ENCODE measurements at places on chromosomes 2 and 18.

- DNase-seq, result no peak
These were observed 20.1 kb downstream of the ANKRD12 start for GRCh38 chr18:9156604-9157249.

- DNase-seq, result no peak
These were observed 21.9 kb upstream of the SPTBN1 start for GRCh38 chr2:54434229-54434628.

DNA sequence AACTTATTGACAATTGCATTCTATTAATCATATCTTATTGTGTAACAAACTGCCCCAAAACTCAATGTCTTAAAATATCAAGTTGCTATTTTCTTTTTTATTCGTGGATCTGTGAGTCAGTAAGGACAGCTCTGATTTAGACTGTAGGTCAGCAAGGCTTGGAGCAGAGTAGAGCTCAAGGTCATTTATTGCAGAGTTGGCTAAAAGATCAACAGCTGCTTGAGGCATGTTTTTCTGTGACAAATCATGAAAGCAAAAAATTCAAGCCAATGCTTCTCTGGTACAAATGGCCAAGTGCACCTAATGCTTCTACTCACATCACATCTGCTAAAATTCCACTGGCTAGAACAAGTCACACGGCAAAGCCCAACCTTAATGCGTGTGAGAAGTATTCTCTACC, 497.7 kb upstream of the LRATD1 start:
- no peak for DNase-seq

DNA sequence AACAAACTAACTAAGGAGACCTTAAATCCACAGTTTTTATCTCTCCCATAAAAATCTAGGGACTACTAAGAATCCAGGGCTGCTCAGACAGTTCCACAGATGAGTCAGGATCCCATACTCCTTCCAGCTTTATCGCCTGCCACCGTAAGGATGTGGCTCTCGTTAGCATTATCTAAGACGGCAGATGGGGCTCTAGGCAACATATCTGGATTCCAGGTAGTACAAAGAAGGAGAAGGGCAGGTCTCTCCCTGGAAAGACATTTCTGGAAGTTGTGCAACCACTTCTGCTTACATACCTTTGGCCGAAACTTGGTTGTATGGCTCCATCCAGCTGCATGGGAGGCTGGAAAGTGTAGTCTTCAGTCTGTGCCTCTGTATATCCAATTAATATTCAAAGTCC, 149.4 kb downstream of the SP3 start:
- DNase-seq, result no peak

DNA sequence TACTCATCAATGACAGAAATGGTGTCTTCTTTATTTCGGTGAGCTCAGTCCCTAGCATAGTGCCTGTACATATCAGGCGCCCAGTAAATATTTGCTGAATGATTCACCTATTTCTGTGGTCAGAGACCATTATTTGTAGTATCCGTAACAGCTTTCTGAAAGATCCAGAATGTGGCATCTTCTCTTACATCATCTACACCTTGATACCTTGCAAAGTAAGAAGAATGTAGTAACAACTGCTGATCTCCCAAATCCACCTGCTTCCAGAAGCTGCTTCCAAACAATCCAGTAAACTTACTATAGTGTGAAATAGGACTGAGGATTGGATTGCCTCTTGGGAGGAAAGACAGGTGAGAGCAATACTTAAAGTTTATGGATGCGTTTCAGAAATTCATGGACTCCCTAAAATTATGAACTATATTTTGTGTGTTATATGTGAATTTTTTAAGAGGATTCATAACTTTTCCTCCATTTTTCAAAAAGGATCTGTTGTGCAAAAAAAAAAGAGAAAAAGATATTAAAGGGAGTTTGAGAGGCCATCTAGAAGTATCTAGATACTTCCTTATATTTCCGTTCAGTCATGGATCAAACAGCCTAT, 945 bp upstream of the ASXL2 start:
- no peak for DNase-seq

- DNase-seq, result no peak
These were observed 77.0 kb upstream of the PID1 start for GRCh38 chr2:229348128-229348527.

DNA sequence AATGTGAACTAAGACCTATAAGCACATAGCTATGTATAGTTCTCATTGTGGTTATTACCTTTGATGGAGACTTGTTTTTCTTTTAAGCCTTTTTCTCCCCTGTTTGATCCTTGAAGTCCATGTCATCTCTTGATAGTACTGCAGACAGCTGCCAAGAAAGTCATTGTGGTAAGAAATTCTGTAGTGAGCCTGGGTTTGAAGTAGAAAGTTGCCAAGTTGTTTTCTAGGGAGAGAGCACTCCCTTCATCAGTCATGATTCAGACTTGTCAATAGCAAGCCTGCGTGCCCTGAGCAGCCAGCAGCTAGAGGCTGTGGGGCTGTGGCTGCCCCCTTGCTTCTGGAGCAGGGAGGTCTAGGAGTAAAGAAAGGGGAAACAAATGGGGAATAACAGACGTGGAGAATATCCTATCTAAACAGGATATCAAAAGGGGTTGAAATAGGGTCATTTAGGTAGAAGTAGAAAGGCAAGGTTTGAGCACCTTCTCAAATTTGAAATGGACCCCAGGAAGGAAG, 8.4 kb downstream of the SP5 start:
- no peak for DNase-seq

GRCh38 chr2:172877826-172878225, 142.2 kb downstream of the RAPGEF4 start:
- no peak for DNase-seq

- DNase-seq, result no peak
These were observed 29.6 kb upstream of the ITGAV start for GRCh38 chr2:186560254-186560653.

GRCh38 chr18:2540575-2540974, 30.7 kb downstream of the METTL4 start:
- DNase-seq, result no peak

DNA sequence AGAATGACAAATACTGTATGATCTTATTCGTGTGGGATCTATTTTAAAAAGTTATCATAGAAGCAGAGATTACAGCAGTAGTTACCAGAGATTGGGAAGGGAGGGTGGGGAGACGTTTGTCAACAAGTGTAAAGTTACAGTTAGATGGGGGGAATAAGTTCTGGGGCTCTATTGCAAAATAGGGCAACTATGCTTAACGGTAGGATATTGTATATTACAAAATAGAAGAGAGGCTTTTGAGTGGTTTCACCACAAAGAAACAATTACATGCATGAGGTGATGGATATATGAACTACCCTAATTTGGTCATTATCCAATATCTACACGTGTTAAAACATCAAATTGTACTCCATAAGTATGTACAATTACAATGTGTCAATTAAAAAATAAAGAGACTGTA, 123.4 kb upstream of the NOSTRIN start:
- DNase-seq, result no peak

DNA sequence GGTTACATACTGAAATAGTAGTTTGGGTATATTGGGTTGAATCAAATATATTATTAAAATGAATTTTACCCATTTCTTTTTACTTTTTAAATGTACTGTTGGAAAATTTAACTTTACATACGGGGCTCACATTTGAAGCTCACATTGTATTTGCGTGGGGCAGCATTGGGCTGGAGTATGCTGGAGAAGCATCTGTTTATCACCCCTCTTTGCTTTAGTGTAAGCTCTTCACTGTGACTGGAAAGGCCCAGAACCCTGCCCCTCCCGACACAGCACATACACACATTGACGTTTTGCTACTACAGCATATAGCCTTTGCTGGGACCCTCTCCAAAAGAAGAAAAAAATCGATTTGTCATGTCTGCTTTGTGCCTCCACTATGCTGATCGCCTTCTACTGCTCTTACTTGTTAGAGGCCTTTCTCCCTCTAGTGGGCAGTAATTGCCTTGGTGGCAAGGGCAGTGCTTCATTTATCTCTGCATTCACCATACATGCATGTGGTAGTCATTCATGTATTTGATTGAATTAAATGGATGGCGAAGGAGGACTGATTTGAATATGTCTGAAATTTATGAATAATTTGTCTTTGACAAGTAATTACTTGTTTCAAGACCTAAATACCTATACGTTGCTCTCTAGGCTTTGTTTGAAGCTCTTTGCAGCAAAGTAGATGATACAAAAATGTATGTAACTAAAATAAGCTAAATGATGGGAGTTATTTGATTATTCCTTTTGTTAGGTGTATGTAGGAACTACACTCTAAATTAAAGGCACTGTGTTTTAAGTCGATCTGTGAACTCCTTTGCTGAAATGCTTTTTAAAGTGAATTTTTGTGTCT, 37.4 kb downstream of the VAPA start:
- DNase-seq, result no peak

- peak; percentile 46 for DNase-seq
These were observed 18.1 kb downstream of the LPIN2 start for GRCh38 chr18:2994603-2995432.

DNA sequence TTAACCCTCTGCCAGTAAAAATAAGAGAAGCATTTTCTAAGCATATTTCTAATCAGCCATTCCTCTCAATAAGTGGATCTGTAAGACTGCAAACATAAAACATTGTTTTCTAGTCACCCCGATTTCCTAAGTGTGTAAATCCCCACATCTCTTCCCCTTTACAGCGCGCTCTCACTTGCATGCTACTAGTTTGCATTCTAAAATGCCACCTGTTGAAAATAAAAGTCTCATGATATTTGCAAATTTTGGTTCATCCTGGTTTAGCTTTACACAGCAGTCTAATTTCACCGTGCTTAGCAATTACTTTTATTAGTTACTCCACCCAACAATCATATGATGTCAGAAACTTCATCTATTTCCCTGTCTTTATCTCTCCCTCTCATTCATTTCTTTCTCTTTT, 1230.7 kb upstream of the ZEB2 start:
- no peak for DNase-seq

GRCh38 chr2:69205491-69205890, 181.5 kb downstream of the GFPT1 start:
- no peak for DNase-seq

- DNase-seq, result no peak
These were observed 70.5 kb downstream of the PRPF40A start for GRCh38 chr2:152646775-152647174.

- DNase-seq, result no peak
These were observed 304.7 kb downstream of the FBXO15 start for GRCh38 chr18:73842795-73843394.

DNA sequence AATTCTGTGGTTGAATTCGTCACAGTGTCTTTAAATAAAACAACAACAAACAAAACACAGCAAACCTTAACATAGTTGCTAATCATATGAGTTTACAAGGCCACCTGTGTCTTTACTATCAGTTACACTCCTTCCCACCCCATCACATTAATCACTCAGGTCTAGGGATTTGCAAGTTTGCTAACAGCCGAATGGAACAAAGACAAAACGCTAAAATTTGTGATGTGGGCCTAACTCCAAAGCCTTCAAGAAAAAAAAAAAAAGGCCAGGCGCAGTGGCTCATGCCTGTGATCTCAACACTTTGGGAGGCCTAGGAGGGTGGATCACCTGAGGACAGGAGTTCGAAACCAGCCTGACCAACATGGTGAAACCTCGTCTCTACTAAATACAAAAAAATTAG, 566 bp upstream of the POLI start:
- no peak for DNase-seq

GRCh38 chr2:219490600-219491130, 8.0 kb upstream of the GMPPA start:
- no peak for DNase-seq

DNA sequence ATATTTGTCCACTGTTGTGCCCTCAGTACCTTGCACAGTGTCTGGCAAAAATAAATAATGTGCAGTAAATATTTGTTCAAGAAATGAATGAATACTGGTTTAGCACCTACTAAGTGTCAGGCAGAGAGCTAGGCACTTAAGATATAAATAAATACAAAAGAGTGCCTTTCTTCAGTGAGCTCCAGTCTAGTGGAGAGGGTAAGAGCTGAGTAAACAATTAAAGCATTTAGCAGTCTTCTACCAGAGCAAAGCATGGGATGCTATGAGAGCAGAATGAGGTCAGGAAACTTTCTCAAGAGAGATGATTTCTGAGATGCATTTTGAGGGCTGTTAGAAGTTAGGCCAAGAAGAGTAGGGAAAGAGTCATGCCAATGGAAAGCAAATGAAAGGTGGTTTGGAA, 314.7 kb downstream of the DSC3 start:
- no peak for DNase-seq

- no peak for DNase-seq
These were observed 224.5 kb downstream of the EN1 start for GRCh38 chr2:118622913-118623312.

DNA sequence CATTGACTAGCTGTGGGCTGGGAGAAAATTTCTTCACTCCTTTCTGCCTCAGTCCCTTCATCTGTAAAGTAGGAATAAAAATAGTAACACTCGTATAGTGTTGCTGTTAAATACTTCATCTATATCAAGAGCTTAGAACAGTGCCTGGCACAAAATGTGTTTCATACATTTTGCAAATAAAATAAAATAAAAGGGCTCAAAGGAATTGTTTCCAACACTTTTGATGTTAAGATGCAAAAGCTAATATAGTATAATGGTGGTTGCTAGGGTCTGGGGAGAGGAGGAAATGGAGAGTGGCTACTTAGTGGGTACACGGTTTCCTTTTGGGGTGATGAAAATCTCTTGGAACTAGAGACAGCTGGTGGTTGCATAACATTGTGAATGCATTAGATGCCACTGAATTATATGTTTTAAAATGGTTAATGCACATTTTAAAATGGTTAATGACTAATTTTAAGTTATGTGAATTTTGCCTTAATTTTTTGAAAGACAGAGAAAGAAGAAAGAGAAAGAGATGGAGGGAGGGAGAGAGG, 542.1 kb upstream of the ID2 start:
- no peak for DNase-seq

DNA sequence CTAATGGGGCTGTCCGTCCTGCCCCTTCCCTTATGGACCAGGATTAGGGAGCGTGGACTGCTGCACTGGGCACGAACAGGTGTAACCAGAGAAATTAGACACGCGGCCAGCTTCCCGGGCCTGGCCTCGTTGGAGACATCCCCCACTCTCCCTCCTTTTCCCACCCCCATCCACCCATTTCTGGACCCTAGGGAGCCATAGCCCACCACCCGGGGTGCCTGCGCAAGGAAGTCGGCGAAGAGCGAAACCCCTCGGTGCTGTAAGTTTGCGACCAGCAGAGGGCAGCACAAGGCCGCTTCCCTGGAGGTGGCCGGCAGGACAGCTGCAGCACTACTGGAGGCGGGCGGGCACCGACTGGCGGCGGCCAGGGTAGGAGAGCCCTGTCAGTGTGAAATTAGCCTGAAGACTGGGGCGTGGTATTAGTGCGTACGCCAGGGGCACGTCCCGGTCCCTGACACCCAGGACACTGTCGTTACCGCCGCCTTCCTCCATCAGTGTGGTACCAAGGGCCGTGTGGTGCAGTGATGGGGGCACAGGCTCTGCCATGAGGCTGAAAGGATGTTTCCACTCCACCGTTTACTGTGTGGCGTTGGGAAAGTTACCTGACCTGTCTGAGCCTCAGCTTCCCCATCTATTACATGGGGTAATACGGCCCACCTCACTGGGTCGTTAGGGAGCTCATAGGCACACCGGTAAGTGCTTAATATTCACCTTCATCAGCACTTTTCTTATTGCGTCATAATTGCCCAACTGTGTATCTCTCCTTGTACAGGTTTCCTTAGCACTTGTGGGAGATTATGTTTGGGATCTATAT, 36.0 kb upstream of the CD207 start:
- DNase-seq, result peak; percentile 36
